ENCODE measurements at places on chromosomes 12 and 14.
A peak's percentile ranks its signal among the peaks of the same experiment; 100 is the strongest.

DNA sequence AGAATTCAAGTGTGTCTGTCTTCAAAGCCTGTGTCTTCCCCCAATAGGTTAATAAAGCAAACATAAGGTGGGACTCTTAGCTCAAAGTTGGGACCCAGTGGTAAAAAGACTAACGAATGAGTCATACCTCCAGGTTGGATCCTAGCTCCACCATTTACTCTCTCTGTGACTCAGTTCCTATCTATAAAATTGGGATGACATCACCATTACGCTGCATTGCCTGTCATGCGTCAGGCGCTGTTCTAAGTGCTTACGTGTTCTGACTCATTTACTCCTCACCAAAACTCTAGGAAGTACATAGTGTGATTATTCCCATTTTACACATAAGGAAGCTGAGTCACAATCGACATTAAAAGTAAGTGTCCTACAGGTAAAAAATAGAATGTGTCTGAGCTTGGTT, 915.8 kb downstream of the VRK1 start:
- no peak overlapping the region for H3K4me3 ChIP-seq
- H3K36me3 ChIP-seq, result no peaks in the 10 kb centered on the region
- H3K27ac ChIP-seq, result no peak overlapping the region
- H3K27me3 ChIP-seq, result peaks cover 14% of the 10 kb centered on the region
- H3K4me1 ChIP-seq, result no peaks in the 10 kb centered on the region
- no peak for DNase-seq

DNA sequence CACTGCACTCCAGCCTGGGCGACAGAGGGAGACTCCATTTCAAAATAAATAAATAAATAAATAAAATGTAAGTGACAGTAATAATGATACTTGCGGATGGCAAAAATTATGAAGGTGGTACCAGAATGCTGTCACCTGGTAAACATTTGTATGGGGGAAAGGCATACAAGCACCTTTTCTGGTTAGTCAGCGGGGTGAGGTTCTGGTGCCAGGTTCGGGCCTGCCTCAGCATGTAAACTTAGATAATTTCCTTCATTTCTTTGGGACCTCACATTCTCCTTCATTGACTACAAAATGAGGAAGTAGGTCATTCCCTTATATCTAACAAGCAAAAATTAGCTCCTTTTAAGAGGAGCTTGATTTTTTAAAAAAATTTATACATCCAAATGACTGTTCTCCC, 10.8 kb downstream of the VTI1B start:
- H3K36me3 ChIP-seq, result peaks cover 10% of the 10 kb centered on the region
- no peaks in the 10 kb centered on the region for H3K27me3 ChIP-seq
- H3K4me3 ChIP-seq, result no peak overlapping the region
- H3K4me1 ChIP-seq, result no peaks in the 10 kb centered on the region
- no peak for DNase-seq

DNA sequence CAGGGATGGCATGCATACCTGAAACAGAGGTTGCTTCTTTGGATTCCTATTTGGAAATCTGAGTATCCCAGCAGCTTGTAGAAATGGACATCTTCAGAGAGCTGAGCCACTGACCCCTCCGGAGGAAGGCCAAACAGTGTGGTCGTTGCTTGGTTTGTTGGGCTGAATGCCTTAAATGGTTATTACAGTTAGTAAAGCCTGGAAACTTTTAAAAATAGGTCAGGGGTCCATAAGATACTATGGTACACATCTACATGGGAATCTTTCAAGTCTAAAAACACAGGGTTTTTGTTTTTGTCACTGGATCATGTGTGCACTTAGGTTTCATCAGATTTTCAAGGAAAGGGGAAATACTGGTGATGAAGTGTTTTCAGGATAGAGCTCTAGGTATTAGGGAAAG, 7.7 kb downstream of the DYRK2 start:
- H3K4me1 ChIP-seq, result peaks cover 25% of the 10 kb centered on the region
- peaks cover 45% of the 10 kb centered on the region for H3K36me3 ChIP-seq
- no peak for DNase-seq
- H3K27me3 ChIP-seq, result no peaks in the 10 kb centered on the region

DNA sequence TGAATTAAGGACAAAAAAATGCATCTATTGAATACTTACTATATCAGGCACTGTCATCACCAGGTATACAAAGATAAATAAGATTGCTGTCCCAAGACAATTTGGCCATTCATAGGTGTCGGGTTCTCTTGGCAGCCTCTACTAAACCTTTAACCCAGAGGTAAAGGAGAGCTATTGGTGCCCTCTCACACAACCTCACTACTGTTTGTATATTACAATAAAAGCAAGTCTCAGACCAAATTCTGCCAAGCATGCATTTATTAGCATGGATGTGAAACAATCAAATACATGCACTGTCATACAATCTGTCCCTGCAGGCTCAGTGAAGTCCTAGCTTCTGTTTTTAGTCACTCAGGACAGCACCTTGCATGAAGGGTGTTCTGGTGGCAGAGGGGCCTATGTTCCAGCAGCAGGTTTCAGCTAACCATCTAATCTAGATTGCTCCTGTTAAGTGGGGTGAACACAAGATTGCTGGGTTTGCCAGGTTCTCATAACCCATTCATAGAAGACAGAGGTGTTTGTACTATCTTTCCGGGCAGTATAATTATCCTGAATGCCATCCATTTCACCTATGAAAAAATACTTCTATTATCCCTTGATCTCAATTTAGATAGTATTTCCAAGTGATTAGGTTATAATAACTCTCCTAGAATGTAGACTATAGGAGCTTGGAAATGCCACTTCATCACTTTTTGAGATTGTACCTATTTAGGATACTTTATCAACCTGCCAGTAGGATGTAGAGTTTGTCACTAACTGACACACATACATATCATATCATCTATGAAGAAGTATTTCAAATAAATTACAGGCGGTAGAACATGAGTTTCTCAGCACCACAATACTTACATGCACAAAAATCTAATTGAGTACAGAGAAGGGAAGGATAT, 254.0 kb upstream of the KRR1 start:
- no peak overlapping the region for H3K27ac ChIP-seq
- no peaks in the 10 kb centered on the region for H3K27me3 ChIP-seq
- H3K36me3 ChIP-seq, result no peaks in the 10 kb centered on the region
- DNase-seq, result no peak
- H3K4me1 ChIP-seq, result peaks cover 36% of the 10 kb centered on the region
- no peak overlapping the region for H3K4me3 ChIP-seq

DNA sequence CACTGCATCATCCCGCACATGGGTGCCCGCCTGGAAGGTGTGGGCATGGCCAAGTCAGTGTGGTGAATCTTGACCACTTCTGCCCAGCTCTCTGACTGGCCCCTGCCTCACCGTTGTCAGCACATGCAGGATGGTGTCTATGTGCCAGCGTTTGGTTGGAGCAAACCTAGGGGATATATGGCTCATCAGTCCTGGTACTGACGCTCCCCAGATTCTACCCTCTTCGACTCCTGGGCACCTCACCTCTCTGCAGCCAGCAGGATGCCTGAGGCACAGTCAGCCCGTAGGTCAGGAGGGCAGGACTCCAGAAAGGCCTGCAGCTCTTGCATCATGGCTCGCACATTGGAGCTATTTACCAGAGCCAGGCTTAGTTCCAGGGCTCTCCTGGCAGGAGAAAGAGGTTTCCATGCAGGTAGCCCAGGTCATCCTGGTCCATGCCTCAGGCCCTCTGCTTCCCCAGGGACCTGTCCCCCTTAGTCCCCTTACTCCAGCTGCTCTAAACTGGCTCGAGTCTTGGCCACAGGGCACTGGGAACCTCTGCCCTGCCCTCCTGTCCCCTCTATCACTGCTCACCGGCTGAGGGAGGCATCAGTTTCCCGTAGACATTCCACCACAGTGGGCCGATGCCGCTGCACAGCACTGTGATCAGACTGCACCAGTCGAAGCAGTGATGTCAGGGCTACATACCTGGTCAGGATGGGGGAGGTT, 4.0 kb downstream of the AP1G2 start:
- H3K27me3 ChIP-seq, result no peaks in the 10 kb centered on the region
- H3K4me1 ChIP-seq, result peaks cover 19% of the 10 kb centered on the region
- no peak overlapping the region for H3K4me3 ChIP-seq
- H3K36me3 ChIP-seq, result peaks cover 19% of the 10 kb centered on the region

DNA sequence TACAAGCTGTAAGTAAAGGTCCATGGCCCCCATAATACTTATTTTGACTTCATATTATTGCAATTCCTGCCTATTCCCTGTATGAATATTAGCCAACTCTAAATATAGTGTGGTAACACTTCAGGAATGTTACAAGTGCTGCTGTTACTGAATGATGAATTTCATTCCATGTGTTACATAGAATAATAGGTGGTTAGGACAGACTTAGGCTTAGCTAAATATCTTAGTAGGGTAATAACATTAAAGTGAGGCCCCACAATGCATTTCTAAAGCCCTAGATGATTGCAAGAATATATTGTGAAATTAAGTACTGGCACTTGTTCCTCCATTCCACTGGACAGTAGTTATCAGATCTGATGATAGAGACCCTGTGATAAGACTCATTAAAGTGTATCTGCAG, 182.7 kb downstream of the PCNX1 start:
- peaks cover 70% of the 10 kb centered on the region for H3K36me3 ChIP-seq
- no peaks in the 10 kb centered on the region for H3K27me3 ChIP-seq
- no peak overlapping the region for H3K27ac ChIP-seq
- no peak overlapping the region for H3K4me3 ChIP-seq
- H3K4me1 ChIP-seq, result peaks cover 12% of the 10 kb centered on the region

DNA sequence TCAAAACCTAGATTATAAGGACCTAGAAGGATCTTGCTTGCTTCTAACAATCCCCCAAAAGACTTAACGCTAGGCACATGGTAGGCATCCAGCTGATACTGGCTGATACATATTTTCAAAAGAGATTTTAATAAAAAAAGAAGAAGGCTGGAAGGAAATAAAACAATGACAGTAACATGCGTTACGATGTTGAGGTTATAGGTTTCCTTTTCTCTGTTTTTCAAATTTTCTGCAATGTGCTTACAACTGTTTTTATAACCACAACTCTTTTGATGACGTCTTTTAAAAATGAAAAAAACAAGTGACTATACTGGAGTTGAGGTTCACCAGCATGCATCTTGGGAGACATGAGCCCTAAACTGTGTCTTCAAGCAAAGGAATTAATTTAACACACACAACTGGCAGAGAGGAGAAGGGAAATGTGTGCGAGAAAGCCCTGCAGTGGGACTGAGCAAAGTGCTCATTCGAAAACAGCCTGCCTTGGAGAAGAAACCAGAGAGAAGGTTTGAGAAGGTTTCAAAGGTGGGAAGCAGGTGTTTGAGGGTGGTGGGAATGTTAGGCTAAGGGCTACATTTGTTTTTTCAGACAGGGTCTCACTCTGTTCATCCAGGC, 80.4 kb downstream of the DUSP16 start:
- H3K27me3 ChIP-seq, result no peaks in the 10 kb centered on the region
- no peaks in the 10 kb centered on the region for H3K4me1 ChIP-seq
- H3K4me3 ChIP-seq, result no peak overlapping the region
- H3K36me3 ChIP-seq, result peaks cover 38% of the 10 kb centered on the region
- DNase-seq, result no peak

DNA sequence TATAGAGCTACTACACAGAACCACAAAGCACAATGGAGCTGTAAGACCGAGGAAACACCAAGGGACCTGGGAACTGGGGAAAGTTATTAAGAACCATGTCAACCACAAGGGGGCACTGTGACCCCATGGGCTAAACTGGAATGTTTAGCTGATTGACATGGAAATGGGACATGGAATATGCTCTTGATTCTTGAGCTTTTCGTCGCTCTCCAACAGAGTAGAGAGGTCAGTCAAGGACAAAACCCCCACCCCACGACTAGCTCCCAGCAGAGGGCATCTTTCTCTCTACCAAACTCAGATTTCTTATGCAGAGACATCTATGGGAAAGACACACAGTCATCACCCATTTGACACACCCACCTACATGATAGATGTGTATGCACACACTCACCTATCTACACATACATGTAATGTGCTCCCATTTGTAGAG, 10.1 kb downstream of the NDRG2 start:
- no peak overlapping the region for H3K4me3 ChIP-seq
- no peak overlapping the region for H3K27ac ChIP-seq
- no peaks in the 10 kb centered on the region for H3K27me3 ChIP-seq
- peaks cover 14% of the 10 kb centered on the region for H3K36me3 ChIP-seq
- peak; percentile 91 for DNase-seq
- peaks cover 20% of the 10 kb centered on the region for H3K4me1 ChIP-seq

GRCh38 chr14:55847766-55848165, 267.8 kb downstream of the KTN1 start:
- H3K27ac ChIP-seq, result no peak overlapping the region
- H3K4me1 ChIP-seq, result no peaks in the 10 kb centered on the region
- peaks cover 12% of the 10 kb centered on the region for H3K27me3 ChIP-seq
- H3K36me3 ChIP-seq, result no peaks in the 10 kb centered on the region
- no peak for DNase-seq
- no peak overlapping the region for H3K4me3 ChIP-seq

DNA sequence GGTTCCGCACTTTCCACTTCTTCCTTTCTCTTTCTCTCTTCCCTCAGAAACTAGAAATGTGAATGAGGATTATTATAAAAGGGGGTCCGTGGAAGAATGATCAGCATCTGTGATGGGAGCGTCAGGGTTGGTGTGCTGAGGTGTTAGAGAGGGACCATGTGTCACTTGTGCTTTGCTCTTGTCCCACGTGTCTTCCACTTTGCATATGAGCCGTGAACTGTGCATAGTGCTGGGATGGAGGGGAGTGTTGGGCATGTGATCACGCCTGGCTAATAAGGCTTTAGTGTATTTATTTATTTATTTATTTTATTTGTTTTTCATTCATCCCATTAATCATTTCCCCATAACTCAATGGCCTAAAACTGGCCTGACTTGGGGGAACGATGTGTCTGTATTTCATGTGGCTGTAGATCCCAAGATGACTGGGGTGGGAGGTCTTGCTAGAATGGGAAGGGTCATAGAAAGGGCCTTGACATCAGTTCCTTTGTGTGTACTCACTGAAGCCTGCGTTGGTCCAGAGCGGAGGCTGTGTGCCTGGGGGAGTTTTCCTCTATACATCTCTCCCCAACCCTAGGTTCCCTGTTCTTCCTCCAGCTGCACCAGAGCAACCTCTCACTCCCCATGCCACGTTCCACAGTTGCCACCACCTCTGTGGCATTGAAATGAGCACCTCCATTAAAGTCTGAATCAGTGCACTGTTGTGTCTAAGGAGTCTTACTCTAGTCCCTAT, 4.6 kb upstream of the ATN1 start:
- no peaks in the 10 kb centered on the region for H3K27me3 ChIP-seq
- no peak for DNase-seq
- H3K27ac ChIP-seq, result no peak overlapping the region

DNA sequence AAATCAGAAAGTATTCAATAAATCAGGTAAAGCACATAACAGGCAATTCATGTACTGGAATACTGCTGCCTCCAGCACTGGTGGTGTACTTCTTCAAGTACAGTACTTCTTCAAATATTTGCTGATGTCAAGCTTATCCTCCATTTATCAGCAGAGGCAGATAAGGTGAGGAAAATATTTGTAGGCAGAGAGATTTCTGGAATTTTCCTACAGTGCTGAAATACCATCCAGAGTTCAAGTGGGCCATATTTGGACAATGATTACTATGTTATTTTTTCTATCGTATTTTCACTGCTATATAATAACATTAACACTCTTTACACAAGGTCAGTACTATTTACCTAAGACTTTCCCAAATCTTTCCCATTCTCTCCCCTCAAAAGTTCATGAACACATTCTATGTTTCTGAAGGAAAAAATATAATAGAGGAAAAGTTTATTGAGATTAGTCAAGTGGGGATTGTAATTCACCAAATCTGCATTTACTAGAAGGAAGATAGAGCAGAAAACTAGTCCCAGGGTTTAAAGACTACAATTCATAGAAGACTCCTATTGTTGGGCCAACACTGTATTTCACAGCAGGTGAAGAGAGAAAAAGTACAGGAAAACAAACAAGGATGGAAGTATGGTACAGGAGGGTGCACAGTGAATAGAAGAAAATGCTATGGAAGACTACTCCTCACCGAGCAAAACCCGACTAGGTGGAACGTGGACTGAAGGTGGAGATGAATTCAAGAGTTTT, 141.1 kb downstream of the PAWR start:
- H3K27ac ChIP-seq, result peak overlapping the region; percentile 99
- DNase-seq, result no peak
- H3K4me3 ChIP-seq, result no peak overlapping the region
- H3K36me3 ChIP-seq, result peaks cover 24% of the 10 kb centered on the region
- no peaks in the 10 kb centered on the region for H3K27me3 ChIP-seq

Measured in mesothelial cell of epicardium (in vitro differentiated cells).